GM03348 (cell line): ENCODE measurements at places on chromosomes 3 and 15.

GRCh38 chr15:99143242-99143641, 38.4 kb downstream of the SYNM start:
- no peak for DNase-seq

DNA sequence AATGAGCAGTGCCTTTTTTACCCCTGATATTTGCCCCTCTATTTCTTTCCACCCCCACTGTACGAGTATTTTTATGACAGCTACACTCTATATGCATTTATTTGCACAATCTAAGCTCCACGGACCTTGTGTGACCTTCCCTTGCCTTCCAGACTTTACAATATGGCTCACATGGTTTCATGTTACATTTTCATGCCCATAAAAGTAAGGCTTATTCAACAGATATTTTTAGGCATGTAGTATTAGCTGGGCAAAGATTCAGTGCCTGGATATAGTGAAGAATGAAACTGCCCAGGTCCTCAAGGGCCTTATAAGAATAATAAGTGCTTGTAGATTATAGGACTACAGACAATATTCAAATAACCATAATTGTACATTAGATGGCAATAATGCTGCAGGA, 481.9 kb upstream of the CNTN4 start:
- no peak for DNase-seq

GRCh38 chr3:58555203-58555602, 18.2 kb upstream of the ACOX2 start:
- DNase-seq = no peak

- no peak for DNase-seq
Measured at GRCh38 chr3:129809297-129809696, 84.2 kb downstream of the TMCC1 start.

GRCh38 chr3:71092665-71093064, 490.9 kb downstream of the FOXP1 start:
- DNase-seq = no peak

GRCh38 chr3:178748874-178749273, 212.6 kb downstream of the KCNMB2 start:
- no peak for DNase-seq

DNA sequence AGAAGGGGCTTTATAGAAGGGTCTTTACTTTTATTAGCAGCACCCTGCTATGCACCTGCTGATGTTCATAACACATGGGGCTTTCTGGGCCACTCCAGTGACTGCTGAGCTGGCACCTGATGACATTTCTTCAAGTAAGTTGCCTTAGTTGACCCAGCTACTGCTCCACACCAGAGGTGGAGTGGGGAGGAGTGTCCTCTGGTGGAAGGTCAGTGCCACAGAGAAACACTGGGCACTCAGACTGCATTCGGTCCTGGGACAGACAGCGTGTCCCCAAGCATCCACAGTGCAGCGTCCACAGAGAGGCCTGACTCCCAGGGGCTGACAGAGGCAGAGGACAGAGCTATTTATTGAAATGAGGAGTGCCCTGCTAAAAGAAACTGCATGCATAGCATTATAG, 74.9 kb upstream of the NSMCE3 start:
- no peak for DNase-seq
